ENCODE measurements at places on chromosomes 4 and X.

DNA sequence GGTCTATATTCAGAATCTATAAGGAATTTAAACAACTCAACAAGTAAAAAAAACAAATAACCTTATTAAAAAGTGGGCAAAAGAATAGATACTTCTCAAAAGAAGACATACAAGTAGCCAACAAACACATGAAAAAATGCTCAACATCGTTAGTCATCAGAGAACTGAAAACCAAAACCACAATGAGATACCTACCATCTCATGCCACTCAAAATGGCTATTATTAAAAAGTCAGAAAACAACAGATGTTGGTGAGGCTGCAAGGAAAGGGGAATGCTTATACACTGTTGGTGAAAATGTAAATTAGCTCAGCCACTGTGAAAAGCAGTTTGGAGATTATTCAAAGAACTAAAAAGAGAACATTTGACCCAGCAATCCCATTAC, 201.6 kb downstream of the QDPR start:
- DNase-seq = no peak

DNA sequence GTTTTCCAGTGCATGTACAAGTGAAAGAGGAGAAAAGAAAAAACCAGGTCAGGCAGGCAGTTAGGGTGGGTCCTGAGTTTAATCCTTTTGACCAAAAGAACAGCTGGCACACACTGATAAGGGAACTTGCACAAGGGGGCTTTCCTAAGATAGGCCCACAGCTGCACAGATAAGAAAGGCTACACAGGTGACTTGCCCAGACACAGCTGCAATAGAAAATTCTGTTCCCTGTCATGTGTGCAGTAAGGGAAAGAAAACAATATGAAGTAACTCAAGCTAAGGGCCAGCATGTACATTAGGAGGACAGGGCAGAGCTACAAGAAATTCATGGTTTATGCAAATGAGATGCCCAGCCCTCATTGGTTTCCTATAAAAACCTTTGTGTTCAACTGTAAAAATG, 32.9 kb downstream of the LUZP4 start:
- DNase-seq = no peak

DNA sequence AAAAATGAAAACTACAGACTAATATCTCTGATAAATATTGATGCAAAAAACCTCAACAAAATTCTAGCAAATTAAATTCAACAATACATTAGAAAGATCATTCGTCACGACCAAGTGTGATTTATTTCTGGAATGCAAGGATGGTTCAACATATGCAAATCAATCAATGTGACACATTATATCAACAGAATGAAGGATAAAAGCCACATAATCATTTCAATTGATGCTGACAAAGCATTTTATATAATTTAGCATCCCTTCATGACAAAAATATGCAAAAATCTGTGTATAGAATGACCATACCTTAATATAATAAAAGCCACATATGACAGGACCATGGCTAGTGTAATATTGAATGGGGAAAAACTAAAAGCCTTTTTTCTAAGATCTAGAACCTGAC, 457.2 kb upstream of the SPANXN1 start:
- DNase-seq = no peak

- no peak for DNase-seq
Measured at GRCh38 chrX:151240237-151240636, 63.9 kb downstream of the GPR50 start.
